ENCODE measurements at places on chromosomes 16 and 17. TPM values are rescaled to one million over a fixed set of nuclear protein-coding genes. Genes with fewer than 3 reads are reported as not detected.

Gene C16orf96
- total RNA-seq, result not detected

Gene DOC2B
- total RNA-seq, result 1.8 TPM

Gene SLC12A4
- total RNA-seq, result 31.8 TPM

Gene TAF15
- 200 TPM for total RNA-seq

Gene QPRT
- 0.53 TPM for total RNA-seq

Gene PPY
- 0.44 TPM for total RNA-seq

Gene C17orf107
- 0.24 TPM for total RNA-seq

Gene ADPRM
- total RNA-seq, result 5.6 TPM

Gene SMTNL2
- 0.77 TPM for total RNA-seq

Gene KRT25
- total RNA-seq, result not detected

Gene HAGHL
- 18.8 TPM for total RNA-seq

Gene PIPOX
- total RNA-seq, result 0.10 TPM
